B cell (primary cell): ENCODE measurements at places on chromosomes 16 and 17.

- DNase-seq: no peak
Observed at GRCh38 chr17:76086384-76086783, 7.4 kb downstream of the ZACN start.

GRCh38 chr16:1771188-1771863 lies at the start of gene NME3:
Gene NME3 (minus strand): TSS chr16:1771543. CDS start chr16:1771534, 9 bp downstream.
- DNase-seq: peak; percentile 82

GRCh38 chr17:49746791-49747490 lies 17.0 kb downstream of the FAM117A start:
- peak; percentile 66 for DNase-seq

DNA sequence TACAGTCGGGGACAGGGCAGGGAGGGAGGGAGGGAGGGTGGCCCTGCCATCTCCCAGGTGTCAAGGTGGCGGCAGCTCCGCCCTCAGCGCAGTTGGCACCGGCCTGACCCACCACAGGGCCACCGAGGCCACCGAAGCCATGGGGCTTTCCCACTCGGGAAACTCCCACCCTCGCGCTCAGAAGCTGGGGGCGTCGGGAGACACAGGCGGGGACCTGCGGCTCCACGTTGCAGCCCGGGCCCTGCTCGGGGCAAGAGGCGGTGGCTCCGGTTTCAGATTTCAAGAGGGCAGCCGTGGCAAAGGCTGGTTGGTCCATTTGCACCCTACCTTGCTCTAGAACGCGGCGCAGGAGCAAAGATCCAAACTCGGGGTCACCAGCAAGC lies 544 bp downstream of the CYB561 start:
- peak; percentile 88 for DNase-seq

DNA sequence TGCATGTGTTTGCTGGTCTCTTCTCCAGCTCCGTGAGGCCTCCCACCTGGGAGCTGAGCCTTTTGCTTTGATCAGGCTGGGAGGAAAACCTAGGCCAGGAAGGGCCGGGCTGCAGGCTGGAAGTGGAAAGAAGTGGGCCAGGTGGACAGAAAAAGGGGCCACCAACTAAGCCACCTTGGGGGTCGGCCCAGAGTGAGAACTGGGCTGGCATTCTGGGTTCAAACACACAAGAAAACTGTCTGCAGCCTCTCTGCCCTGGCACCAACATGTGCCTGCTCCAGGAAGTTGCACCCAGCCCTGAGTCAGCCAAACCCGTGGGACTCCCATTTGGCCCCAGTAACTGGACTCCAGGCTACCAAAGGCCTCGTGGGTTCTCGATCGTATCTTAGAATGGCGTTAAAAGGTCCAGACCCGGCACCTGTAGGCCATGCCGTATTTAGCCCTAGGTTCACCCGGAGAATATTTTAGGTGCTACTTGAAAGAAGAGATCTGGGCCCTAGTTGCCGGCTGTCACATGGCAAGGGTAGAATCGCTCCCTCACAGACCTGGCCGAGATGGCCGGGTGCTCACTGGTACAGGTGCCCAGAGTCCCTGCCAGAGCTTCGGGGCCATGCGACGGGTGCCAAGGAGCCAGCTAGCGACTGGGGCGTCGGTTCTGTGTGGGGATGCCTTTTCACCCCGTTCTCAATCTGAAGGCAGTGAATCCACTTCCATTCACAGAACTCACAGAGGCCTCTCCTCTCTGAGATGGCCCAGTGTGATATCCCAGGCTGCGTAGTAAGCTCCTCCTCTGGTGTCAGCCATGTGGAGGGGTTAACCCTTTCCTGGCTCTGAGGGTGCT lies 236.6 kb downstream of the MRTFB start:
- no peak for DNase-seq

DNA sequence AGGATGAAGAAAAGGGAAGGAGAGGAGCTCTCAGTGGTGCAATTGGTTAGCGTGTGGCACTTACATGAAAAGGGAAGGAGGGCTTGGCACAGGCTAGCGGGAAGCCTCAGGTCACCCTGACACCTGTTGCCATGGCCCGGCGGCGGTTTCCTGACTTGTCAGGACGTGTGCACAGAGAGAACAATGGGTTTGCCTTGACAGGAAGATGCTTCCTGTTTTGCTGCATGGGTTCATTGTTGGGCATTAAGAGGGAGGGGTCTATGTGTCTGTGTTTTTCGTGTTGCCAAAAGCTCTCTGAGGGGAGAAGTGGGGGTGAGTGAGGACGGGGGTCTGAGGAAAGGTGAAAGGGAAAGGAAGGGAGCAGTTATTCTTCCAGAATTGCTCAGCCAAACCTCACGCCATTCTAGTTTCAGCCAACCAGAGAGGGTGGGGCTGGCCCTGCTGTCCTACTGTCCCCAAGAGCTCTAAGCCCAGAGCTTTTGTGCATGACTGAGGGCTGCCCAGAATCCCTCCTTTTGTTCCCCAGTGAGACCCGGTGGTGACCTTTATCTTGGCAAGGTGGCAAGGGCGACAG lies 17.1 kb upstream of the CCR7 start:
- peak; percentile 84 for DNase-seq

DNA sequence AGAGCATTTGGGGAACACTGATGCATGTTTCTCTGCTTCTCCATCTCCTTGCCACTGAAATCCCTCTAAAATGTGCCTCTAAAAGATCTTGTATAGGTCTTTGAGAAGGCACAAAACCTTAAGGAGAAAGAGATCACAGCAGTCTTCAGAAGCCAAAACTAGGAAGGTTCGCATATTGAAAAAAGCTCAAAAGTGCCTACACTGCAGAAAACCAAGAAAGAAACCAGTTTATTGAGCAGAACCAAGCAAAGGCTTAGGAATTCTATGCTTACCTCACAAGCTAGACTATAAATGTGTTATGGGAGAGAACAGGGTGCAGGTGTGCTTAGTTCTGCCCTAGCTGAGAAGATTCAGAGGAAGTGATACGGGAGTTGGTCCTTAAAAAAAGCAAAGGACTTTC lies 16.6 kb downstream of the DGKE start:
- DNase-seq: no peak

GRCh38 chr16:31092330-31092729 lies 2.3 kb downstream of the VKORC1 start:
- no peak for DNase-seq

GRCh38 chr17:10585529-10585928 lies 36.1 kb upstream of the MYH2 start:
- DNase-seq: no peak

GRCh38 chr17:62343764-62344270 lies 36.5 kb upstream of the EFCAB3 start:
- no peak for DNase-seq

DNA sequence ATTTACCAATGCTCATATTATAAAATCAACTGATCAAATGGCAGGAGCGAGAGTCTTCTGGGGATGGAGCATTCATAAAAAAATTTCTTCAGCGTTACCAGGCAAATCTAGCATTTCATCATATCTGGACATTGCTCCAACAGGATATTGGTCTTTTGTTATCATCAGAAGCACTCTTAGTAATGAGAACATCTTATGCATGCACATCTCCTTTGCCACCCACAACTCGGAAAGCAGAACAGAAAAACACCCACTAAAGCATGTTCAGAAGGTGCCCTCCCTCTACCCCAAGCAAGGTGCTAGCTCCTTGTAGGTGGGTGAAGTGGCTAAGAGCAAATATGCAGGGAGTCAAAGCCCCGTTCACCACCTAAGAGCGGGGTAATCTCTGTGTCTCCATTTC lies 18.9 kb downstream of the ARHGAP17 start:
- peak; percentile 56 for DNase-seq

DNA sequence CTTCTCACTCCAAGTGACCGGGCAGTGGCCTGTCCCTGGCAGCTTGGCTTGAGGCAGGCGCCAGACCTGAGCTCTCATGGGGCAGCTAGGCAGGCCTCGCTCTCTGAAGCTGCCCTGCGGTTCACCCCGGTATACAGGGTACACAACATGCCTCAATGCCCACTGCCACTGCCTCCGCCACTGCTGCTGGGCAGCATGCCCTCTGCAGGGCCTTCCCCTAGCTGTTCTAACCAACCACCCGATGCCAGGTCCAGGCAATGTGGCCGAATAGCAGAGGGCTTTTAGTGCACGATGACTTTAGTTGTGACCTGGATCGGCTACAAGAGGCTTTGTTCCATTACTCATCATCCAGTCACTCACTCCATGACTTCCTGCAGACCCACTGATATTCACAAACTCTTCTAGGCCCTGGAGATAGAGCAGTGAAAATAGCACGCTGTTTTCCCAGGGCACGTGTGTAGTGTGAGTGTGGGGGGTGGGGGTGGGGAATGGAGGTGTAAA lies 19.7 kb downstream of the CDC42EP4 start:
- DNase-seq: no peak

DNA sequence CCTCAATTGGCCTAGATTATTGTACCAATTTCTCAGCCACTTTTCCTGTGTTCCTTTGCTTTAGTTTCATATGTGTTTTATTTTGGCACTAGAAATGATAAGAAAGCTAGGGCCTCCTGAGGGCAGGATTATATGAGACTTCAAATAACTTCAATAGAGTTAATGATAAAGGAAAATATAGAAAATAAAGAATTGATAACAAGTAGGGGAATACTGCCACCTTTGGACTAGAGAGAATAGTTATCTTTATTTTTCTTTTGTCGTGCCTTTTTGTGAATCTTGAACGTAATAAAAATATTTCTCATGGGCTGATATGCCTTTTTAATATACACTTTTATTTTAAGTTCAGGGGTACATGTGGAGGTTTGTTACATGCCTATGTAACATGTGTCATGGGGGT lies 29.3 kb upstream of the RBL2 start:
- no peak for DNase-seq

- no peak for DNase-seq
Observed at GRCh38 chr17:66649818-66650543, 184.9 kb upstream of the CACNG5 start.

GRCh38 chr17:34307110-34307509 lies 12.1 kb upstream of the CCL8 start:
- DNase-seq: no peak

DNA sequence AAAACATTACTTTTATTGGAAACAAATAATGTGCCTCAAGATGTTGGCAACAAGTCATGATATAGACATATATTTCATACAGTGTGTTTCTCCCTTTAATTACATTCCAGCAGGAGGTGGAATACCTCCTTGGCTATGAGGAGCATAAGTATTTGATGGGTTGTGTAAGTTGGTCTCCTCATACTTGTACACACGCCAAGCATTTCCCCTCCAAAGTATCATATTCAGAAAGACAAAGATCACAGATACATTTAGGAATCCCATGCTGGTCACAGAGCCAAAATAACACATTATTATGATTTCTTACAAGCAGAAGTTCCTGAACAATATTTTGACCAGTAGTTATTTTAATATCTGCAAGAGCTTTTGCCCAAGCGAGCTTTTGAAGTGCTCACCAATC lies 57.8 kb downstream of the WSB1 start:
- DNase-seq: no peak
